Choroid plexus epithelial cell (primary cell): ENCODE measurements at places on chromosomes 1 and 21.

DNA sequence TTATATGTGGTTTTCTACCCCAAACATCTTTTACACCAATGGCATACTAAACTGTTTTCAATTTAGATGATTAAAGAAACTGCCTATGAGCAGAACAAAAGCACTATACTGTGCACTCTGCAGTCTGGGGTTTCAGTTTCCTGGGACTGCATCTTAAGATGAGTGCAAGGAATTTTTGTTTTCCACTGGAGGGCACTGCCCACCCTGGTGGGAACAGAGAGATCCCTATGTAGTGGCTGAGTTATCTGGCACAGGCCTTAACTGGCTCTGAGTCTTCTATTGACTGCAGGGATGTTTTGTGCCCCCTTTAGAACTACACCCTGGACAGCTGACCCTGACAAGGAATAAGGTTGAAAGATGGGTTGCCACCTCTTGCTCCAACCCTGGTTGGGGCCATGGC is 12.0 kb downstream of the PROK1 start:
- DNase-seq: no peak

DNA sequence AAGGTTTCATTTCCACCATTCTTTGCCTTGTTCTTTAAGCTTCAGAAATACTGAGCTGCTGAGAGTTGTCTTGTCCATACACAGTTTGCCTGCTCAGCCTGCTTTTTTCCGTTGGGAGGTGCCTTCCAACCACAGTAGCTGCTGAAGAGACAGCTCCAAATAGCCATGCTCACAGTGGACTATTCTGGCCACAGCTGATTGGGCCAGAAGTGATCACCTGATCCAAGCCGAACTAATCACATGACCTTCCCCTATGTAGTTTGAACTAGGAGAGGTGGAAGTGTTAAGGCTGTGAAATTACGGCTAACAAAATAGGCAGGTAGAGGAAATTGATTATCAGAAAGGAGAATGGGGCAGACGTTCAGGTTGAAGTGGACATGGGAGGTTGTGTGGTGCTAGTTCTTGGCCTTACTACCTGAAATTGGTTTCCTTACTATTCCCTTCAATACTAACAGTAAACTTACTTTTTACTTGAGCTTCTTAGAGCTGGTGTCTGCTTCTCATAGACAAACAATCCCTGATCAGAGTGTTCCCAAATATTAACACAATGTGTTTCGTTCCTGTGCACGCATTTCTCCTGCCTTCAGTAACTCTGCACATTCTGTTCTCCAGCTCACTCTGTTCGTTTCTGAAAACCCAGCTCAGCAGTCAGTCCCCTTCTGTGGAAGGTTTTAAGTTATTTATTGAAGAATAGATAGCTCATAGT is 136.1 kb downstream of the RWDD3 start:
- DNase-seq: no peak

DNA sequence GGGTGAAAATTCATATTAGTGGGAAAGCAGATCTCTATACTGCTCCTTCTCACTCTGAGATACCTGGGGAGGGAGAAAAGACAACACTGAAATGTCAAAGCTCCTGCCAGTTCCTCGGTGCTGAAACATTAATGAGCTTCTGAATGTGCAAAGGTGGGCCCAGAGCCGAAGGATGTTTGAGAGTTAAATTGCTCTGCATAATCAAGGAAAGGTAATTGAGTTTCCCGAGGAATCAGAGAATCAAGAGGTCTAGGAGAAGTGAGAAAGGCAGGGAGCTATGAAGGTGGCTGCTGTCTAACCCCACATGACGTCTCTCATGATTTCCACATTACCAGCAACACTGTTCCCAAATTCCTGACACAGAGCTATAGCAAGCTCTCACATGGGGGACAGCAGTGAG is 346.7 kb downstream of the SMYD3 start:
- DNase-seq: no peak

DNA sequence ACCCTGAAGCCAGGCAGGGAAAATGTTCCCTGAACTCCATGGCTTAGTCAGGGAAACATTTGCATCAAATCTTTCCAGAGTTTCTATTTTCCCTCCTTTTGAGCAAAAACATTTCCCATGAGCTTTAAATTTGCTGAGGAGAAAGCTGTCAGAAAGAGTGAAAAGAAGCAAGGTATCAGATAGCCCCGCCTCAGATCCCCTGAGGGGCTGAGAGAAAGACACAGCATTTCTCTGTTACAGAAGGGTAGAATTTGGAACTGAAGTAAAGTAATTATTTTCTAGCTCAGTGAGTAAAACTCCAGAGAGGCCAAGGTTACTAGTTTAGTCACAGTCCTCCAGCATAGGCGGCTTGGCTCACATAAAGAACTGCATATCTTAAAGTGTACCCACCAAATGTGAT is 10.6 kb downstream of the FMO1 start:
- DNase-seq: no peak

DNA sequence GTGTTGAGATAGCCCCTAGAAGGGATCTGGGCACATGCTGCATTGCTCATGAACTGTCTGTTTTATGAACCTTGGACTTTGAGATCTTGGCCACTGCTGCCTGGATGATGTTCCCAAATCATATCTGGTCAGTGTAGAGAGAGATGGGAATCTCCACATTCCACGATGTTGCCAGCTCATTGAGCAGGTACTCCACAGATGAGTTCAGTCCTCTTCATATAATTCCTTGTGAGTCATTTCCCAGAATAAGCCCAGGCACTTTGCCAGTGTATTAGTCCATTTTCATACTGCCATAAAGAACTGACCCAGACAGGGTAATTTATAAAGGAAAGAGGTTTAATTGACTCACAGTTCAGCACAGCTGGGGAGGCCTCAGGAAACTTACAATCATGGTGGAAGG is 254.0 kb upstream of the RUNX1 start:
- peak; percentile 81 for DNase-seq

GRCh38 chr21:41133874-41134522 is 34.0 kb upstream of the BACE2 start:
- peak; percentile 60 for DNase-seq

- DNase-seq: peak; percentile 48
Measured at GRCh38 chr1:173333581-173333980, 126.5 kb upstream of the TNFSF4 start.

- no peak for DNase-seq
Measured at GRCh38 chr1:200998323-200998722, 25.2 kb downstream of the KIF21B start.
